ENCODE measurements at places on chromosomes 3 and 15.

DNA sequence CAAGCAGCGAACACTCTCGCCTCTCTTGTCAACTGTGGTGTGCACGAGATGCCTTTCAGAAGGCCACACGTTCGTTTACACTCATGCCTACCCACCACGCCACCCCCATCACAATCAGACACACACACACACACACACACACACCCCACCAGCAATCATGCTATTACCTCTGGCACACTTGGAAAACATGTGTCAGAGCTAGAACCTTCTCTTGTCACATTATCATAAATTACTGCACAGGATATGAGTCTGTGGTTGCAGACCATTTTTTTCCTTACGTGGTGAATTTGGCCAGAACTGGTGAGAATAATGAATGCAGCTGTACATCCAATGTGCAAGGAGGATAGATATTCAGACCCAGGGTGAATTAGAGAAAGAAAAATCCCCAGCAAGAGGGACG, 52.4 kb downstream of the TRIM69 start:
- DNase-seq, result peak; percentile 23

DNA sequence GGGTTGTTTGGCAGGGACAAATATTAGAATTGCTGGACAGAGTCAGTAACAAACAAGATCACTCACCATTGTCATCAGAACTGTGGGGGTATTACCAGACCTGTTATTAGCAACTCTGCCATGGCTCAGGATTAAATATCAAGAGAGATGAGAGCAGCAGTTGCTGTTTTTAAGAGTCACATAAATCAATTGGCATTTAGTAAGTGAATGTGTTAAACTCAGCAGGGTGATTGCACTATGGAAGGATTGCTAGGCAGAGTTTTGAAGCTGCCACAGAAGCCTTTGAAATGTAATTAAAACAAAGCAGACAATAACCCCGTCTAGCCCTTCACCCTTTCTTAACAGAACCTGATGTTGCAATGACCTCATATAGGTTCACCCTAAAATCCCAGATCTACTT, 238.8 kb downstream of the GAP43 start:
- DNase-seq, result no peak

DNA sequence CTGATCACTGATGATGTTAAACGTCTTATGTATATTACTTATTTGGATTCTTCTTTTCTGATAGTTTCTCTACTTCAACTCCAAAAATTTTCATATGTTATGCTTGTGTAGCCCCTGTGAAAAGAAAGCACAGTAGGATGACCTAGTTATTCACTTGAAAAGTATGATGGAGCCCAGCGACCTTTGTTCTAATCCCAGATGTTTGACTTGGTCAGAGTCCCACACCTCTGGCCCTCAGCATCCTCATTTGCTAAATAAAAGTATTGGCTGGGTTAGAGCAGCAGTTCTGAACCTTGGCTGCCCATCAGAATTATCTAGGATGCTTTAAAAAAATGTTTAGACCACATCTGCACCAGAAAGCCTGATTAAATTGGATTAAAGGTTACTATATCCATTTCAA, 173.7 kb downstream of the ATG7 start:
- no peak for DNase-seq

DNA sequence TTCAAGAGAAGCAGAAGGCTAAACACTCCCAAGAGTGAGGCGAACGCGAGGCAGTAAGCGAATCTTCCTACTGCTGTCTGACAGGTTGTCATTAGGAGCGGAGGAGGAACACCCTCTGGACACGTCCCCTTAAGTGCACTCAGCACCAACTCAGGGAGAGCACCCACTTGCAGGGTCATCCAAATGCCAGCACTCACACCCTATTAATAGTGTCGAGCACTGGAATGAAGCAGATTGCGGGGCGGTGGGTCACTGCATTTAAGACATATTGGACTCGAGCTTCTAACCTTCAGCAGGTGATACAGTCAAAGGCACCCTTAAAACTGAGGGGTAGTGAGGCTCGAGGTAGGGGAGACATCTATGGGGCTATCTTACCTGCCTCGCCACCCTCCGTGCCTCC, 28.7 kb downstream of the SH3BP5 start:
- DNase-seq, result no peak

- DNase-seq, result no peak
Measured at GRCh38 chr3:192651836-192652512, 75.4 kb downstream of the FGF12 start.
